ENCODE measurements at places on chromosomes 4 and X.

- DNase-seq: no peak
Observed at GRCh38 chrX:107738768-107739167, 36.8 kb downstream of the TSC22D3 start.

- DNase-seq: no peak
Observed at GRCh38 chr4:176084769-176085168, 19.1 kb downstream of the WDR17 start.

DNA sequence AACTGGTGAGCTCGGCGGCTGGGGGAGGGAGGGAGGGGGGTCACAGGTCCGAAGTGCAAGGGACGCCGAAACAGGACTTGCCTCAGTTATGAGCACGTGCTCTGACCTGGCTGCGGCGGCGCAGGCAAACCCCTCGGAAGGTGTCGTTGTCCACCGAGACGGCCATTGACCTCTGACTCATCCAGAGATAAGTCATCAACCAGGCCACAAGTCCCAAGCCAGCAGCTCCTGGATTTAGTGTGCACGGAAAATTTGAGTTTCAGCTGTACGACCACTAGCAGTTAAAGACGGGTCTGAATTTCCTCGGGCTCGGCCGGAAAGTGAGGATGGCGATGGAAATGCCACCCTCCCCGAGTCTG is 674 bp downstream of the SH3D19 start:
- DNase-seq: peak; percentile 77

DNA sequence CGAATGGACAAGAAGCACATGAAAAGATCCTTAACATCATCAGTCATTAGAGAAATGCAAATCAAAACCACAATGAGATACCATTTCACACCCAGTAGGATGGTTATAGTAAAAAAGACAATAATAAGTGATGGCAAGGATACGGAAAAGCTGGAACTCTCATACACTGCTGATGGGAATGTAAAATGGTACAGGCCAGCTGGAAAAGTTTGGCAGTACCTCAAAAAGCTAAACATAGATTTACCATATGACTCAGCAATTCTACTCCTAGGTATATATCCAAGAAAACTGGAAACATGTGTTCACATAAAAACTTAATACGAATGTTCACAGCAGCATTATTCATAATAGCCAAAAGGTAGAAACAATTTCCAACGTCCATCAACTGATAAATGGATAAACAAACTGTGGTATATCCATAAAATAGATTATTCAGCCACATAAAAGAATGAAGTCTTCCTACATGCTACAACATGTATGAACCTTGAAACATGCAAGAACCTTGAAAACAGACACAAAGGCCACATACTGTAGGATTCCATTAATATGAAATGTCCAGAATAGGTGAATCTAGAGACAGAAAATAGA is 11.9 kb downstream of the RPS6KA3 start:
- DNase-seq: no peak

DNA sequence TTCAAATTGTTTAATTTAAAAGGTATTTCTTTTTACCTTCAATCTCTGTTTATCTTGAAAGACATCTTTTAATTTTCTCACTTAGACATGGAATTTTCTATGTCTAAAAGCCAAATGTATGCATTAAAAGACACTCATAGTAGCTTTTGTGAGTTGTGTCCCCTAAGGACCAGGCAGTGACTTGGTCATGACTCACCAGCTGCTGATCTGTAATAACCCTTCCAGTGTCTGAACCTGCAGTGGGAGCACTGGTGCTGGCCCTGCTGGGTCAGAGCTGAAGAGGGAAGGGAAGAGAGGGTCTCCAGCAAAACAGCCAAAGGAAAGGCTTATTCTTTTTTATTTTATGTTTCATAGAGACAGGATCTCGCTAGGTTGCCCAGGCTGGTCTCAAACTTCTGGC is 31.1 kb upstream of the SH3D19 start:
- DNase-seq: no peak
